Stimulated activated CD8-positive, alpha-beta memory T cell treated with anti-CD3 and anti-CD28 coated beads, Interleukin-4, amount 100 ng/mL, for 4 hours (primary cell): ENCODE measurements at places on chromosomes 3 and 15.

- no peak for DNase-seq
These were observed 356.6 kb downstream of the GABRG3 start for GRCh38 chr15:27327467-27328025.

- DNase-seq, result no peak
These were observed 23.1 kb upstream of the ULK4 start for GRCh38 chr3:41985018-41985417.

- no peak for DNase-seq
These were observed 16.4 kb downstream of the UBE2E2 start for GRCh38 chr3:23219552-23219951.

DNA sequence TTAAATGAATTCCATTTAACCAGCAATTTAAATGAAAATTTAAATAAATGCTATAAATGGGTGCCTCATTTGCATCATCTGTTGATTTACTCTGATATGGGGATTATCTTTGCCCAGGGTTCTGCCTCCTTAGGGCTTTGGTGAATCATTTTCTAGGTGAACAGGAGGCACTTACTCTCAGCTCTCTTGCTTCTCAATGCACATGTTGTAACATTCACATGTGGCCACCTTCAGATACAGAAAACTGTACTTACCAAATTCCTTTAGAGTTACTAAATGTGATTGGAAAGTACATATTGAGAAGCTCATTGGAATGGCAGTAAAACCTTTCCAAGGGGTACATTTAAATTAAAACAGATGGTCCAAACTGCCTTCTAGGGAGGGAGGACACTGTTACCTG is 20.8 kb downstream of the GADL1 start:
- no peak for DNase-seq

GRCh38 chr15:38069511-38070011 is 135.1 kb downstream of the TMCO5A start:
- DNase-seq, result no peak

- no peak for DNase-seq
These were observed 12.5 kb downstream of the LSAMP start for GRCh38 chr3:116432795-116433194.

GRCh38 chr15:75098404-75098803 is 75.0 kb downstream of the PPCDC start:
- DNase-seq, result no peak
